ENCODE measurements at places on chromosomes 3 and 15.

GRCh38 chr3:42539871-42540714 lies 37.6 kb downstream of the VIPR1 start:
- DNase-seq = peak; percentile 9

- no peak for DNase-seq
These were observed 1.5 kb upstream of the SH3GL3 start for GRCh38 chr15:83445643-83446042.

- DNase-seq = no peak
These were observed 6.5 kb upstream of the EIF4G1 start for GRCh38 chr3:184307915-184308314.

DNA sequence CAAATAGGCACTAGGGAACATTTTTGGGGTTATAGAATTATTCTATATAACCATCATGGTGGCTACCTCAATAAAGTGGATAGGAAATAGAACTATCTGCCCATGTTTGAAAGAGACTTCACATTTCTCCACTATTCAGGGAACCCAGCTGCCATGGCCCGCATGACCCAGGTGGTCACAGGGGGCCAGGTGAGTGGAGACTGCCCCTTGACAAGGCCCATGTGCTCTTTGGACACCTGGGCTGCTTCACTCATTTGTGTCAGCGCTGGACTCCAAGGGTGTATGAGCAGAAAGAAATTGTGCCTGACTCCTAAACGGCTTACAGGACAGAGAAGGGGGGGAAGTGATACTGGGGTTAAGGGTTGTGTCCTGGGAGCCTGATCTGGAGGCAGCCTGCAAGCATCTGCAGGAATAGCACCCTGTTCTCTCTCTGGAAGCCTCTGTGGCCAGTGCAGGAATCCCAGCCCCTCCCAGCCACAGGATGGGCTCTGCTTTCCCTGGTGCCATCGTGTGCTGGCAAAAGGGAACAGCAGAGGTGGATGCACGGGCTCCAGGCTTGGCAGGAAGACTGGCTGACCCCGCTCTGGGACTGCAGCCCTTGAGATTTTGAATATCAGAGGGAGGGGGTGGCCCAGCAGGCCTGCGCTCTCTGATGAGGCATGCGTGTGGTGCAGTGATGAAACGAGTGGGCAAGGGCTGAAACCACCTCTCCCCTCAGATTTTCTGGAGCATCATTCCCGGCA lies 9.1 kb upstream of the C3orf22 start:
- no peak for DNase-seq

- DNase-seq = no peak
These were observed 61.8 kb downstream of the MYH15 start for GRCh38 chr3:108448593-108448992.

All from NCI-H1105 treated with DMSO at 0.1 percent for 48 hours (cell line).